ENCODE measurements at places on chromosomes 11 and 22. TPM values are rescaled to one million over a fixed set of nuclear protein-coding genes. Genes with fewer than 3 reads are reported as not detected.

DNA sequence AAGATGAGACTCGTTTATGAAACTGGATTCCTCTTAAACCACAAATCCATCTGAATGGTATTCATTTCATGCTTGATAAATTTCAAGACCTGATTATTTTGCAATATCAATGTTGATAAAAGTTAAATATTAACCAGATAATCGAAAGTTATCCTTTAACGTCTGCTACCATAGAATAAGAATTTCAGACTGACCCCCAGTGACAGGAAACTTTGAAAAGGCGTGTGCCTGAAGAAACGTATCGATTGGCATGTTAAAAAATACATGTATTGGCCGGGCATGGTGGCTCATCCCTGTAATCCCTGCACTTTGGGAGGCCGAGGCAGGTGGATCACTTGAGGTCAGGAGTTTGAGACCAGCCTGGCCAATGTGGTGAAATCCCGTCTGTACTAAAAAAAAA, 13.9 kb downstream of the SCGB1A1 start:
- peak; percentile 87 for DNase-seq

- peak; percentile 17 for DNase-seq
Observed at GRCh38 chr22:17846326-17846992, 72.2 kb upstream of the BID start.

DNA sequence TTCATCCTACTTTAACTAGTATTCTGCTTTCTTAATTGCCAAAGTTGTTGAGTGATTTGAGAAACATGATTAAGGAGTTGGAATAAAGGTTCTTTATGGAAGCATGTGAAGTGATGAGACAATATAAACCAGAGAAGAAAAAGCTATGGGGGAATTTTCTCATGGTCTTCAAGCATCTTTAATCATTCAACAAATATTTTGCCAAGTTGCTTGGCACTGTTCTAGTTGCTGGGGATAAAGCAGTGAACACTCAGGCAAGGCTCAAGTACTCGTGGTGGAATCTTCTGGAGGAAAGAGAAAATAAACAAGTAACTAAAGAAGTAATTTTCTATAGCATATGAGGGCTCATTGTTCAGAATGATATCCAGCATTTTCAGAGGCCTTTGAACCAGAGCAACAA, 9.2 kb upstream of the PIWIL4 start:
- DNase-seq, result no peak

- DNase-seq, result no peak
Observed at GRCh38 chr22:20291604-20292063, 23.5 kb upstream of the RTN4R start.

DNA sequence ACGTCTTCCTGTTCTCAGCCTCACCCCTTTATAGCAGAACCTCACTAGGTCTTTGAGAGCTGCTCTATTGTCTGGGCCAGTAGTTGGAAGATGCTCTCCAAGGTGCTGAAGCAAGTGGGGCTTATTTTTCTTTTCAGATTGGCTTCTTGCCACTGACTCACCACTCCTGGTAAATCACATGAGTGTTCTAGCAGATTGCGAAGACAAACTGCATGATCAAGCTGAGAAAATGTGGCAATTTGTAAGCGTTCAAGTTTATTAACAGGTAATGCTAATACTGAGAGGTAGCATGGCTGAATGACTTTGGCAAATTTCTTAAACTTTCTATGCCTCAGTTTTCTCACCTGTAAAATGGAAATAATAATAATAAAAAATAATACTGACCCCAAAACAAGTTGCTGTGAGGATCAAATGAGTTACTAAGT, 59.2 kb downstream of the CACNG2 start:
- peak; percentile 96 for DNase-seq

GRCh38 chr22:47409539-47410275, 647.3 kb downstream of the TBC1D22A start:
- no peak for DNase-seq

GRCh38 chr22:36162127-36163034, 1.8 kb upstream of the APOL3 start:
- DNase-seq, result no peak

DNA sequence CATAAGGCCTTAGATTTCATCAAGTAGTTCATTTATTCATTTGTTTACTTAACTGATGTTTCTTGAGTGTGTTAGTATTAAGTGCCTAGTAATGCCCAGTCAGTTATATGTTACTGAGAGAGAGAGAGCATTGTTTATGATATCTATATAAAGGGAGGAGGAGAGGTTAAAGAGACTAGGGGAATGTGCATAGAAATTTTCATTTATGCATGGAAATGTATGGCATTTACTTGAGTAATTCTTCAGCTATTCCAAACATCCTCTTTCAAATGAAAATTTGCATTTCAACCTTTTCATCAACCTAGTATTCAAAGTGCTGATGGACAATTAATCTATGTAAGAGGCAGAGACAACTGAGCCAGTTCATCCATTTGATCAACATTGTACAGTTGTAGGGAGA, 199.7 kb downstream of the NELL1 start:
- DNase-seq, result no peak

GRCh38 chr22:23397008-23397612, 183.0 kb downstream of the IGLL1 start:
- no peak for DNase-seq

- DNase-seq, result no peak
Observed at GRCh38 chr22:38874529-38875222, 2.7 kb upstream of the CBX6 start.

GRCh38 chr11:130633466-130633865, 185.0 kb downstream of the ADAMTS15 start:
- DNase-seq, result peak; percentile 49

GRCh38 chr22:26995235-26995634, 337.8 kb downstream of the MIAT start:
- no peak for DNase-seq

- DNase-seq, result no peak
Observed at GRCh38 chr11:12472401-12473005, 95.1 kb downstream of the PARVA start.

DNA sequence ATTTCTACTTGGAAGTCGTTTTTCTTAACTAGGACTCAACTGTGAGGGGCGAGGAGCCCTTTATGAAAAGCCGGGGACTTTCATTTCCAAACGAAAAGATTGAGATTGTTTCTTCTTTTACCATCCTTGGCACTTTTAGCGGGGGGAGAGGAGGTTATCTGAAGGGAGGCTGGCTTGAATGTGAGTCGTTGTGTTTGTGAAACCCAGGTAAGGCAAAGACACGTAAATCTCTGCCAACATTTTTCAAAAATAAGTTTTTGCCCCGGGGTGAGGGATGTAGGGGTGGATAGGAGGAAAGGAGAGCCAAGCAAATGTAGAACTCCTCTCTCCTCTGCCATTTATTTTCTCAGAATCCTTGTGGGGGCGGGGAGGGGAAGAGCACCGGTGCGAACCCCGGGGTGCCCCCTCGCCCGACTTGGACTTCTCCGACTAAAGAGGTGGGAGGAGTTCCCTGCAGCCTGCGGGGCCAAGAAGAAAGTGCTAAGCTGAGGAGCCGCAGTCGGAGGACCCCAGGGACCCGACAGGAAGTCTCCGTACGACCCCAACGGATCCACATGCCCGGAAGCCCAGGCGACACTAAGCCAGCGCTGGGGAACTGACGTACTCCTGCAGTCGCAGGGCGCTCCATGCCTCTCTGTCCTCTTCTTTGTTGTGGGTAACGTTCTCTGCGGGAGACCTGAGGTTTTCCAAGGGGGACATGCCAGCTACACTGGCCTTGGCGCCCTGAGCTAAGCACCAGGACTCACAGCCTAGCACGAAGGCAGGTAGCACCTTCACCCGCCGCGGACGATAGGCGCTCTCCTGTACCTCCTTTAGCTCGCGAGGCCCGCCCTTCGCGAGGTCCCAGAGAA, 2.4 kb upstream of the WT1 start:
- no peak for DNase-seq

- no peak for DNase-seq
Observed at GRCh38 chr22:46351131-46351735, 15.7 kb downstream of the TRMU start.

GRCh38 chr11:36443661-36444060, 66.4 kb downstream of the TRAF6 start:
- DNase-seq, result no peak

GRCh38 chr11:84819128-84819527, 808.0 kb downstream of the DLG2 start:
- DNase-seq, result peak; percentile 22

- DNase-seq, result no peak
Observed at GRCh38 chr11:25925359-25925758, 406.6 kb upstream of the ANO3 start.

- no peak for DNase-seq
Observed at GRCh38 chr22:48860557-48860956, 967.1 kb downstream of the BRD1 start.

DNA sequence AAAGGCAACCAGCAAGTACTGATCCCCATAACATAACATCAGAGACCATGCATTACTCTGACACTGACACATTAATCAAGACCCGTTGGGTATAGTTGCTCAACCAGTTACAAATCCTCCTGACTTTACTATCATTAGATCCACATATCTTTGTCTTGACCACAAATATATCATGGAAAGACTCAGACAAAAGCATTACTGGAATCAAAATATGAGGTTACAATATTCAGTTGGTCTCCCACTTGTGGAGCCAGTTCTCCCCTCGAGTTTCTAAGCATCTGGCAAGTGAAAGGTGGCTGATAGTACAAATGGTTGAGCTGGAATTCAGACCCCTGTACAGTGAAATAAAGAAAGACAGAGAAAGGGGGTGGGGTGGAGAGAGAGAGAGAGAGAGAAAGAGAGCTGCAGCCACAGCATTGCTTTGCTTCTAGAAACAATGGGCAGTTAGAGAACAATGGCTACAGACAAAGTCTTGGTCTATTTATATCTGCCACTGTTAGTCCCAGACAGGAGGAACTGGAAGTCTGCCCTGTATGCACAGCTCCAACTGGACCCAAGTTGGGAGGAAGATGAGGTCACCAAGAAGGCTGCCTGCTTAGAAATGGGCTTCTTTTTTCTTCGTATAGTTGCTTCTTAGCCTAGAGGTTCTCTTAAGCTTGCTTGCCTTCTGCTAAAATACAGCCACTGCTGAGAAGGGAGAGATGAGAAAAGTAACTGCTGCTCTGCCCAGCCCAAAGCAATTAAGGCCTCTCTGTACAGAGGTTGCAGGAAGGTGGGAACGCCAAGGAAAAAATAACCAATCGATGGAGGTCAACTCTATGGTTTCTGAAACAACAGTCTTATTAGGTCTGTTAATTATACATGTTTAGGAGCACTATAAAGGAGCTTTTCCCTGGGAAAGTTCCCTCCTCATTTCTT, 85.5 kb downstream of the ETS1 start:
- DNase-seq, result peak; percentile 83

GRCh38 chr11:102807921-102808320, 10.0 kb upstream of the MMP1 start:
- DNase-seq, result peak; percentile 46

GRCh38 chr11:113496026-113496651, 20.9 kb upstream of the DRD2 start:
- no peak for DNase-seq

GRCh38 chr11:35030716-35031213, 108.2 kb upstream of the CD44 start:
- peak; percentile 94 for DNase-seq

- DNase-seq, result no peak
Observed at GRCh38 chr22:23059284-23059948, 10.9 kb upstream of the GNAZ start.

DNA sequence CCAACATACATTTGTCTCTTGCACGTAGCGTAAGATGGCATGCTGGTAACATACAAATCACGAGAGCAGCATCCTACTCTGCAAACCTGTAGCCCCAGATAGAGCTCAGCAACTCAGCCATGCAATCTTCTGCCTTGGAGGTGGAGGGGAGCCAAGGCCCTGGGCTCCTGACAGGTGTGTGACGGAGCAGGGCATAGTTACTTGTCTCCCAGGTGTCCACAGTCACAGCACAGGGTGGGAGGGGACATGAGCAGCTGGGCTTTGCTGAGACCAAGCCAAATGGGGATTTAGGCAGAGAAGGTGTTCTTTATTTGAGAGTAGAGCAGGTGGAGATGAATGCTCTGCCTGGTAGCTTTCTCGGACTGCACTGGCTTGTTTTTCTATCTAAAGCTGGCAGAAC, 111.7 kb downstream of the TEAD1 start:
- DNase-seq, result no peak

- DNase-seq, result no peak
Observed at GRCh38 chr22:50420581-50420980, 54.3 kb downstream of the SBF1 start.

- no peak for DNase-seq
Observed at GRCh38 chr11:46438211-46438610, 46.6 kb upstream of the CHRM4 start.

DNA sequence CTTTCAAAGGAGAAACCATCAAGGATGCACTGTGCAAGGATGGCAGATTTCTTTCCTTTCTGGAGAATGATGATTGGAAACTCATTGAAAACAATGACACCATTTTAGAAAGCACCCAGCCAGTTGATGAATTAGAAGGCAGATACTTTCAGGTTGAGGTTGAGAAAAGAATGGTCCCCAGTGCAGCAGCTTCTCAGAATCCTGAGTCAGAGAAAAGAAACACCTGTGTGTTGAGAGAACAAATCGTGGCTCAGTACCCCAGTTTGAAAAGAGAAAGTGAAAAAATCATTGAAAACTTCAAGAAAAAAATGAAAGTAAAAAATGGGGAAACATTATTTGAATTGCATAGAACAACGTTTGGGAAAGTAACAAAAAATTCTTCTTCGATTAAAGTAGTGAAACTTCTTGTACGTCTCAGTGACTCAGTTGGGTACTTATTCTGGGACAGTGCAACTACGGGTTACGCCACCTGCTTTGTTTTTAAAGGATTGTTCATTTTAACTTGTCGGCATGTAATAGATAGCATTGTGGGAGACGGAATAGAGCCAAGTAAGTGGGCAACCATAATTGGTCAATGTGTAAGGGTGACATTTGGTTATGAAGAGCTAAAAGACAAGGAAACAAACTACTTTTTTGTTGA, 9.8 kb downstream of the FAM111A start:
- DNase-seq, result no peak

Gene MS4A7
- not detected for total RNA-seq

Gene PDGFD
- total RNA-seq, result 4.2 TPM

Gene CHRNA10
- total RNA-seq, result 0.45 TPM

Gene HTR3B
- total RNA-seq, result not detected

Gene CCDC116
- total RNA-seq, result not detected

Gene CPT1A
- 18.9 TPM for total RNA-seq

Gene MPPED2
- total RNA-seq, result 0.10 TPM

Data from renal cortical epithelial cell (primary cell).